ENCODE measurements at places on chromosomes 6 and 20. TPM values are rescaled to one million over a fixed set of nuclear protein-coding genes. Genes with fewer than 3 reads are reported as not detected.

CYP39A1 gene
- 2.1 TPM for total RNA-seq

DNA sequence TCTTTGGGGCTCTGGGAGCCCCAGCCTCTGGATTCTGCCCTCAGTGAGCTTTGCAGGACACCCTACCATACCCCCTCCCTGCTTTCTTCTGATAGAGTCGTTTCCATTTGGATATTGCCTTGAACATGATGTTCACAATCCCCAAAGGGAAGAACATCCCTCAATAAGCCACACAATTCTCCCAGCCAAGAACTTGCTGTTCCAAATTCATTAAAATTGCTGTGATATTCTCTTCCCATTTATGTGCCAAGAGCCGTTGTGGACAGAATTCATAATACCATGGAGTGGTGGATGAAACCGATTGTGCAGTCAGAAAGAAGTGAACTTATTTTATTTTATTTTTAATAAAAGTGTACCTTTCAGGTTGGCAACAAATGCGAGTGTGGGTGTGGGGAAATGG lies 95.8 kb downstream of the DHX35 start:
- DNase-seq, result no peak

IRF4 gene
- not detected for total RNA-seq

- DNase-seq, result no peak
These were observed 155.8 kb downstream of the PDE7B start for GRCh38 chr6:136007345-136007744.

TRAPPC3L gene
- total RNA-seq, result not detected

SCAF8 gene
- total RNA-seq, result 63.6 TPM

CAGE1 gene
- 0.16 TPM for total RNA-seq

DNA sequence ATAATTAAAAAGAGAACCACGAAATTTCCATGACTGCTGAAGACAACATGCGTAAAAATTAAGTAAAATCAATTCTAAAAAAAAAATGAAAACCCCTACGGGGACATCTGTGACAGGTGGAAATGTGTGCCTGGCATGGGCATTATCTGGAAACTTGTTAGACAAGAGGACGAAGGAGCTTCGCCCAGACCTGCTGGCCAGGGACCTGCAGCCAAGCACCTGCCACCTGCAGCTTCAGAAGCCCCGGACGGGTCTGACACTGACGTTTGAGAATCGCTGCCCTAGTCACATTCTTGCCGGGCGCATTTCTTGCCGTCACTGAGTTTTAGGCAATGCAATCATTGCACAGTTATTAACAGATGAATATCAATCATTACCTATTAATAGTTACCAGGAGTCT lies 140.3 kb downstream of the SMOC2 start:
- no peak for DNase-seq

- DNase-seq, result no peak
These were observed 97.8 kb downstream of the NOL4L start for GRCh38 chr20:32487381-32487780.

MUC21 gene
- total RNA-seq, result not detected

Measured in neural crest cell (in vitro differentiated cells).